GM03348 (cell line): ENCODE measurements at places on chromosomes 7 and 10.

DNA sequence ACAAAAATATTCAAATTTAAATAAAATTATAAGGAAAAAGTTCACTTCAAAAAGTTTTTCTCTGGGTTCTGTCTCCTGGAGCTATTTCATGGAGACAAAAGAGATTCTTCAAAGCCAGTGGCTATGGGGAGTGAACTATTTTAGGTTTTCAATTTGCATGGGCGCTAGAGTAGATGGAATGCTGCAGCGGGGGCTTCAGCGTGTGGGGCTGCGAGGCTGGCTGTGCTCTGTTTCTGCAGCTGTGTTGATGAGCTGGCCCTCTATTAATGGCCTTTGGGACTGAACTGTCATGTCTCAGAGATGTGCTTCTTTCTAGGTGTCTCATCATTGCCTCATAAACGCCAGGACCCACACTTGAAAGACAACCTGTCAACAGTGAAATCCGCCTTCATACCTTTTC lies 108.4 kb upstream of the NPY start:
- no peak for DNase-seq

DNA sequence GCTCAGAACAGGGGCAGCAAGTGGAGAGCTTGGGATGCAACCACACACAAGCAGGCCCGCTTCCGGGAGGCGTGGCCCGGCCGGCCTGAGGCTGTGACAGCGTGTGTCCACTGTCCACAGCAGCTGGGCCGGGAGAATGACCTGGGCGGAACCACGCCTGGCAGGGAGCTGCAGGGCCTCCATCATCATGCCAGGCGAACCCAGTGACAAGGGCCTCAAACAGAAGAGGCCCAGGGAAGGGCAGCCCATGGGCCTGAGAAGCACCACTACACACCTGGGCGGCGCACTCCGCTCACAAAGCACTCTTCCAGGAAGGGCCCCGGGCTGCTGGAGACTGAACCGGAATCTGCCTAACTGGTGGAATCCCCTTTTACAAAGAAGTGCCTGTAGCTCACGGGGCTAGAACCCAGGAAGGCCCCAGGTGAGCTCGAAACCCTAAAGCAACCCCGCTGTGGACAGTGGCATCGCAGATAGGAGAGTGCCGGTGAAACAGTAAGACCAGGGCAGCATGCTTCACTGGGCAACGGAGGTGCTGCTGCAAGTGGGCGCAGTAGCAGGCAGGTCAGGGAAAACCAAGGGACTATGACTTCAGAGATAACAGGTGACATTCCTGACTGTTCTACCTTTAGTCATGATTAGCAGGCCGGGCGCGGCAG lies 66.0 kb downstream of the MAD1L1 start:
- no peak for DNase-seq

- no peak for DNase-seq
These were observed 18.8 kb downstream of the FRMPD2 start for GRCh38 chr10:48255722-48256121.

DNA sequence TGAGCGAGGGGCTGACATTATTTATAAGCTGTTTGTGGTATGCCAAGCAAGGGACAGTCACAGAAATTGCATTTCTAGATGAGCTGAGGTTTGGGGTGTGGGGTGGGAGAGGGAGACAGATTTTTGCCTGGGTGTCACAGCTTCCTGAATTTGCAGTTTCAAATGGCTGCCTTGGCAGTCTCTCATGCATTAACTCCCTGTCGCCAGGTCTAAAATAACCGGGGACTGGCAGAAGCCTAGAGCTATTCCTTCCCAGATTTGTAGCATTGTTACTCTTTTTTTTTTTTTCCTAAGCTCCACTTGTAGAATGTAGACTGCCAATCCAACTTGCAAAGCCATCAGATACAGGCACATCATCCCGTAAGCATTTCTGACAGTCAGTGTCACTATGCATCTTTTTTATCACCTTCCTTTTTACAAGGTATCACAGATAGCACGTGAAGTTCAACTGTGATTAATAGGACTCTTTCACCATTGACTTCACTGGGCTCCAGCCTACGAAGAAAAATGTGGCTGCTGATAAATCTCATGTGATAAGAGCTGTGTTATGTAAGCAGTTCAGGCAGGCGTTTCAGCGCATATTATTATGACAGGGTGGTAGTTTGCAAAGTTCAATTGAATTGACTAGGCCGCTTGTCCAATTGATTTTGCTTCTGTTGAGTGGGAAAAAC lies 130.7 kb upstream of the CELF2 start:
- DNase-seq: no peak

DNA sequence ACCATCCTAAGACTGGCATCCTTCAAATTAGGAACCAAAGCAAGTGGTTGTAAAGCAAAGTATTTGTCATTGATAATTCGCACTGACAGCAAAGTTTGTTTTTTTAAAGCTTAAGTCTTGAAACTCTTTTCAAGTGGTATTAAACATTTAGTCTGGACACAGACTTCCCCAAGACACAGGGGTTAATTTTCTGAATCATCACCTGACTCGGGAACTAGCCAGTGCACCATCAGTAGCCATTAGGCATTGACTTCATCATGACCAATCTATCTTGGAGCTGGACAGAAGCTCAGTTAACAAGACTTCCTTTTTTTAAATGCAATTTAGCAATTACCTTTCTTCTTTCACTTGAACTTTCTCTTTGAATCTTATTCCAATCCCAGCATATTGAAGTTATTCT lies 210.6 kb downstream of the ZNF365 start:
- no peak for DNase-seq
